ENCODE measurements at places on chromosomes 16 and 17. TPM values are rescaled to one million over a fixed set of nuclear protein-coding genes. Genes with fewer than 3 reads are reported as not detected.
A peak's percentile ranks its signal among the peaks of the same experiment; 100 is the strongest.

DNA sequence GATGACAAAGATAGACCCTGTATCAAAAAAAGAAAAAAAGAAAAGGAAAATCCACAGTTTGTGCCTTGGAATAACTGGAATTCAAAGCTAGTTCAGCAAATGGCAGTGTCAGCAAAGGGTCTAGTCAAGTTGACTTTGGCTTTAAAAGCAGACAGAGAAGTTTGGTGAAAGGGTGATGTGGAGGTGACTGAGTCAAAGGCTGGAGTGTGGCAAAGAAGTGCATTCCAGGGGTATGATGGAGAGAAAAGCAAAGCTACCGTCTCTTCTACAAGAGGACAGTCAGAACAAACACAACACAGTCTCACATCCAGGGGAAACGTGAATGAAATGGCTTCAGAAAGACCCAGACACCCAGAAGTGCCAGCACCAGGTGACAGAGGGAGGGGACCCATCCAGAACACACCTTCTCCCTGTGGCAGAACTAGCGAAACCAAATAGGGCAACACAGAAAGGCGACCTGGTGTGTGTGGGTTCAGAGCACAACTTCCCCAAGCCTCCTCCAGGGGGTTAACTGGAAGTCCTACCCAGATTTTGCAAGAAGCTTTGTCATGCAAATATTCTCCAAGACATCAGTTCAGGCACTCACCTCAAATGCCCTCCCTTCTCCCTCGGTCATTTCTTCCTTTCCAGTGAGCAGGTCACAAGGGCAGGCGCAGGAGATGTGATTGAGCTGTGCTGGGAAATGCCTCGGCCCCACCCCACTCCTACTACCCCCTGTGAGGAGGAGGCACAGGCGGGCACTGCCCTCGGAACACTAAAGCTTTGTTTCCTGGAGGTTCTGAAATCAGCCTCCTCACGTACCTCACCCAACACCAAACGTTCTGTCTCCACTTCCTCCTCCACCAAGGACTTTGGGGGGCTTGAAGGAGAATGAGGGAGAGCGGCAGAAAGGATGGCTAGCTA, 481.9 kb downstream of the SOX9 start:
- H3K27me3 ChIP-seq, result peaks cover 5% of the 10 kb centered on the region
- no peaks in the 10 kb centered on the region for H3K36me3 ChIP-seq
- no peak overlapping the region for H3K4me3 ChIP-seq
- no peak overlapping the region for H3K27ac ChIP-seq
- H3K4me1 ChIP-seq, result no peaks in the 10 kb centered on the region

DNA sequence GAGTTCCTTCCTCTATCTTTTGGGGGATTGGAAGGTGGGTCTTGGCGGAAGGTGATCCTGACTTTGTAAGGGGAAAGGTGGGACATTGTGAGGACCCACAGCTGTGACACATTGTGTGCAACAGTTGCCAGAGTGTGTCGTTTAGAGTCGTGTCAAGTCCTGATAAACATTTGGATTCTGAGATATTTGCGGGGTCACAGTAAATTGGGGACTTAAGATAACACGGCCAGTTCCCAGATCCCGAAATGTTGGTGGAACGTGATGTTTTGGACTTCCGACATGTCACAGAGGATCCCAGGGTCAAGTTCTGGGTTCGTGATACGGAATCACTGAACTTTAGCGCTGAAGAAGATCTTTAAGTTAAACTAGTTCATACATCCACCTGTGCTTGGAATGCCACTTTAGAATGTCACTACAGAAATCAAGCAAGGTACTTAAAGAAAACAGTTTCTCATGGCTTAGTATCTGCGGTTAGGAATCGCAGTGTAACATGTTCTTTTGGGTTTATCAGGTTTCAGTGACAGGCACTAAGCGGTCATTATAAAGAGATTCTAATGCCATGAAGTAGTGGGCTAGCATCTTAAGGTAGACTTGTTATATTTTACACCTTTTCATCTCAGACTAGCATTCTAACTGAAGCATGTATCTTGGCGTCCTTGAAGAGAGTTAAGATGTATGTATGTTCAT, 815 bp downstream of the ATAD5 start:
- no peak for DNase-seq
- no peak overlapping the region for H3K27ac ChIP-seq
- peaks cover 6% of the 10 kb centered on the region for H3K4me1 ChIP-seq
- H3K27me3 ChIP-seq, result no peaks in the 10 kb centered on the region
- peak overlapping the region; percentile 65 for H3K4me3 ChIP-seq
- no peaks in the 10 kb centered on the region for H3K36me3 ChIP-seq

GRCh38 chr17:77036841-77037381, 103.9 kb upstream of the SEC14L1 start:
- no peaks in the 10 kb centered on the region for H3K4me1 ChIP-seq
- no peak for DNase-seq
- H3K36me3 ChIP-seq, result no peaks in the 10 kb centered on the region
- H3K4me3 ChIP-seq, result no peak overlapping the region
- H3K27ac ChIP-seq, result no peak overlapping the region

DNA sequence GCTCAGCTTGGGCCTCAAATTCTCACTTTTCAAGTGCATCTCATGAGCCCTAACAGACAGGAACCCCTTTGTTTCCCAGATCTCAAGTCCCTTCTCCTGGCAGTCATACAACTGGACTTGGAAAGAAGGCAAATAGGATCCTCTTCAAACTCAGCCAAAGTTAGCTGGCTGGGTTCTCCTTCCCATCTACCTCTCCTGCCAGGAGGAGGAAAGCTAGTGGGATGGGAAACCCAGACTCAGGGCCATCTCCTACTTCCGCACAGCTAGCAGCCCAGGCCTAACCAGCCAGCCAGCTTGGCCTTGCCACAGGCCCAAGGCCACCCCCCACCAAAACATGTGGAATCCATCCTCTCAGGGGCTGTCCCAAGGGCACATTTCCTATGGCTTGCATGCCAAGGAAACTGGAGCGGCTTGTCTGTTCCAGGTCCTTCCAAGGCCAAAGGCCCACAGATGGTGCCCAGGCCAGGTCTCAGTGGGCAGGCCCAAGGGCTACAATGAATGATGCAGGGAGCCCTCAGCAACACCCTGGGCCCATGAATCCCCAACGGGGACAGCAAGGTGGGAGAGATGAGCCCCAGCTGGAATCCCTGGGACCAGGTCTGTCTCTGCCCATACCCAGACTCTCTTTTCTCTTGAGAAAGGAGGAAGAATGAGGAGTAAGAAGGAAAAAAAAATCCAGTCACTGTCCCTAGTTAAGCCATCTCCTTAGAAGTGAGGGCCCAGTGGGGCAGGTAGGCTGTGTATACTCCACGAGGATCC, 1.7 kb downstream of the SMARCD2 start:
- peak overlapping the region; percentile 91 for H3K4me3 ChIP-seq
- no peaks in the 10 kb centered on the region for H3K27me3 ChIP-seq
- no peaks in the 10 kb centered on the region for H3K36me3 ChIP-seq
- H3K4me1 ChIP-seq, result peaks cover 3% of the 10 kb centered on the region

- DNase-seq, result no peak
- H3K4me1 ChIP-seq, result no peaks in the 10 kb centered on the region
- H3K36me3 ChIP-seq, result no peaks in the 10 kb centered on the region
- H3K27ac ChIP-seq, result no peak overlapping the region
- H3K27me3 ChIP-seq, result no peaks in the 10 kb centered on the region
- H3K4me3 ChIP-seq, result no peak overlapping the region
Observed at GRCh38 chr17:8658810-8659209, 28.3 kb upstream of the MYH10 start.

GRCh38 chr17:3892095-3892998, 506 bp downstream of the CAMKK1 start:
- H3K4me1 ChIP-seq, result no peaks in the 10 kb centered on the region
- DNase-seq, result peak; percentile 96
- no peaks in the 10 kb centered on the region for H3K36me3 ChIP-seq
- H3K27me3 ChIP-seq, result no peaks in the 10 kb centered on the region
- H3K4me3 ChIP-seq, result peak overlapping the region; percentile 76
- peak overlapping the region; percentile 91 for H3K27ac ChIP-seq

DNA sequence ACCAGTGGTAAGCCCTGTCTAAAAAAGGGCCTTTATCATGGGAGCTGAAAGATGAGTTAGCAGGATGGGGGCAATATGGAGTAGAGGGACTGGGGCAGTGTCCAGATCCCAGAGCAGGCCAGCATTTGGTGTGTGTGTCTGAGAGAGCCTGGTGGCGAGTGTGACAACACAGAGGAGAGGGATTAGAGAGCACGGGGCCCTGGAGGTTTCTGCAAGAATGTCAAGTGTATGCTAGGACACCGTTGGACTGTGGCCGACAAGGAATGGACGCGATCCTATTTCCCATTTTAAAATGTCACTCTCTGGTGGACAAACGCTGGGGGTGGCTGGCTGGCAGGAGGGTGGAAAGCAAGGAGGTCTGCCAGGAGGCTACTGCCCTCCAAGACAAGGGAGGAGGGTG, 12.4 kb downstream of the TAC4 start:
- H3K4me3 ChIP-seq, result no peak overlapping the region
- DNase-seq, result no peak
- H3K36me3 ChIP-seq, result peaks cover 34% of the 10 kb centered on the region
- H3K4me1 ChIP-seq, result peaks cover 9% of the 10 kb centered on the region
- H3K27me3 ChIP-seq, result no peaks in the 10 kb centered on the region

DNA sequence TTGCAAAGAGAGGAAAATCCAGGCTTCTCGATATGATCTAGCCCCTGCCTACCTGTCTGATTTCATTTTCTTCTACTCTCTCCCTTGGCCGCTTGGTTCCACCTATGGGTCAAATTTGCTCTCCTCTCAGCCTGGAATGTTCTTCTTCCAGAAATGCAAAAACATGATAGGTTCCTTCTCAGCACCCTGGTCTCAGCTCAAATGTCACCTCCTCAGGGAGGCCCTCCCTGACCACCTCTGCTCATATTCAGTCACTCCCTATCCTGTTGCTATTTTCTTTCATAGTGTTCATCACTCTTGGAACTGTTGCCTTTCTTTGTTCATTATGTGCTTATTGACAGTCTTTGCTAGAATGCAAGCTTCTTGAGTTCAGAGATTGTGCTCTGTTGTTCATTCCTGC, 208.6 kb downstream of the KATNIP start:
- no peaks in the 10 kb centered on the region for H3K27me3 ChIP-seq
- DNase-seq, result no peak
- no peak overlapping the region for H3K4me3 ChIP-seq

GRCh38 chr17:43940630-43941029, 1.6 kb downstream of the PPY start:
- H3K4me1 ChIP-seq, result peaks cover 9% of the 10 kb centered on the region
- no peak for DNase-seq
- no peak overlapping the region for H3K27ac ChIP-seq
- no peak overlapping the region for H3K4me3 ChIP-seq

DNA sequence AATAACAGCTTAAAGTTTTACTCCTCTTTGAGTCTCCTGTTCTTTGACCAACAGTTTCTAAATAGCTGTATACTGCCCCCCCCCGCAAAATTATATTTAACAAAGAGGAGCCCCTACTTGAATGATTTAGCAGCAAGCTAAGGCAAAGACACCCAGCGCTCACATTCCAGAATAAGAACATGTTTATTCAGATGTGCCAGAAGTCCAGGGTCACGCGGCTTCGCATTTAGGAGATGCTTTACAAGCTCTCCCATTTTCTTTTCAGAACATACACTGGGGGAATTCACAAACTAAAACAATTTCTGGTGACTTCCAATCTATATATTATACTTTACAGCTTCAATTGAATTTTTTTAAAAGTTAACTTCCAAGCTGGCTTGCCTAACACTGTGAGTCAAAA, 5.3 kb downstream of the PLD6 start:
- no peaks in the 10 kb centered on the region for H3K27me3 ChIP-seq
- H3K36me3 ChIP-seq, result peaks cover 3% of the 10 kb centered on the region
- H3K4me3 ChIP-seq, result peak overlapping the region; percentile 17
- H3K4me1 ChIP-seq, result peaks cover 69% of the 10 kb centered on the region
- DNase-seq, result peak; percentile 91

- no peaks in the 10 kb centered on the region for H3K36me3 ChIP-seq
- H3K4me3 ChIP-seq, result no peak overlapping the region
Observed at GRCh38 chr16:69563605-69564580, 1.9 kb upstream of the NFAT5 start.

DNA sequence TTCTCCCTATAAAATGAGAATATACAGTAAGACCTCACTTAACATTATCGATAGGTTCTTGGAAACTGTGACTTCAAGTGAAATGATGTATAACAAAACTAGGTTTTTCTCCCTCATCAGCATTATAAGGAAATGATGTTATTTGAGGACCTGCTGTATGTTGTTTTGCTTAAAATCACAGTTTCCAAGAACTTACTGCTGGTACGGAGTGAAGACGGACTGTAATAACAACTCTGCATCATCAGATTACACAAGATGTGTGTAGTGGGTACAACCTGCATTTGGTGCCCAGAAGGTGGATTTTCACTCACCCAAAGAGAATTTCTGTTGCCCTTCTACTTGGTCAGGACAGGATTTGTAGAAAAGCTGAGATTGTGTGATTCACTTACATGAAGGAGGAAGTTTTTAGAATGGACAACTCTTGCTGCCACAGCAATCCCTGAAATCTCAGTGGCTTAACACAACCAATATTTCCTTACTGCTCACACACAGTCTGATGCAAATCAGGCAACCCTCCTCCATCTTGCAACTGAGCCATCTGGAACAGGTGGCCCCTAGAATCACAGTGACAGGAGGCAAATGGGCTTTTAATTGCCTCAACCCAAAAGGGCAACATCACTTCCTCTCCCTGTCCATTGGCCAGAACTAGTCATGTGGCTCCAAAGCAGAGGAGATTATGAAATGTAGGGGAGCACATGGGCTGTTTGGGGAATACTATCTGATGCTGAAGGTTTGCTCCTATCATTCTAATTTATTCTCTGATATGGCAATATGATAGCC, 67.6 kb upstream of the CACNG5 start:
- peaks cover 7% of the 10 kb centered on the region for H3K36me3 ChIP-seq
- no peak overlapping the region for H3K4me3 ChIP-seq
- no peak overlapping the region for H3K27ac ChIP-seq
- H3K4me1 ChIP-seq, result no peaks in the 10 kb centered on the region
- DNase-seq, result no peak

GRCh38 chr17:1156864-1157263, 22.9 kb downstream of the ABR start:
- H3K36me3 ChIP-seq, result no peaks in the 10 kb centered on the region
- no peaks in the 10 kb centered on the region for H3K27me3 ChIP-seq
- no peak for DNase-seq

TP53TG3 gene
- total RNA-seq, result not detected

KRT33B gene
- not detected for total RNA-seq

WSCD1 gene
- total RNA-seq, result 2.1 TPM

MYH2 gene
- 0.36 TPM for total RNA-seq

NEUROD2 gene
- not detected for total RNA-seq

CLEC3A gene
- total RNA-seq, result not detected

TBC1D3 gene
- not detected for total RNA-seq

TERB1 gene
- not detected for total RNA-seq

All from sigmoid colon (tissue), 7 donors.